ENCODE measurements at places on chromosomes 1 and 21.

GRCh38 chr1:23797478-23798448 lies 2.8 kb downstream of the GALE start:
- DNase-seq = no peak

- DNase-seq = no peak
Measured at GRCh38 chr1:17318262-17318661, 10.3 kb downstream of the PADI4 start.

DNA sequence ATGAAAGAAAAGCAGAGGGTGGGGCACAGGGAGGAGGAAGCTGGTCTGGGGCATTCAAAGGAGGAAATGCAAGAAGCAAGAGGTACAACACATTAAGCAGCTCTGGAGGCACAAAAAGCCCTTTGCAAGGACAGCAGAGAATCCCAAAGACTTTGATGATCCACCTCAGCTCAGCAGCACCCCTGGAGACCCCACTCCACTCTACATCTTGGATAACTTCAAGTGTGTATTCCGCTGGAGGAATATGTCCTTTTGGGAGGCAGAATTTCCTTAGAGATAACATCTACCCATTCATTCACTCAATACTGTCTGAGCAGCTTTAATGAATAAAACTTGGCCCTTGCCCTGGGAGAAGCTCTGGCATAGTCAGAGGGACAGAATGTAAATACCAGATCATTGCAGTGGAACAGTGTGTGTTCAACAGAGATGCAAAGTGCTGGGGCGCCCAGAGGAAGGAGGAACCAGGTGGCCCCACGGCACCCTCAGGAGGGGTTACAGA lies 599.7 kb downstream of the KIF26B start:
- DNase-seq = no peak

DNA sequence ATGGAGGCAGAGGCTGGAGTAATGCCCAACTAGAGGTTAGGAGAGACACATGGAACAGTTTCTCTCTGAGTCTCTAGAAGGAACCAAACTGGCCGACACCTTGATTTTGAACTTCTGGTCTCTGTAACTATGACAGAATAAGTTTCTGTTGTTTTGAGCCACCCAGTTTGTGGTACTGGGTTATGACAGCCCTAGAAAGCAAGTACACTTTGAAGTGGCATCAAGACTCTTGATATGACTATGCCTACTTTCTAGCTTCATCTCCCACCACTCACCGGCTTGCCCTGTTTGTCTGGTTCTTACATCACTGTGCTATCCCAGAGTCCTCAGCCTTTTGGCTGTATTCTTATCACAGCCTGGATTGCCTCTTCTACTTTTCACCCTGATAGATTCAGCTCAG lies 230.3 kb upstream of the USP24 start:
- no peak for DNase-seq

DNA sequence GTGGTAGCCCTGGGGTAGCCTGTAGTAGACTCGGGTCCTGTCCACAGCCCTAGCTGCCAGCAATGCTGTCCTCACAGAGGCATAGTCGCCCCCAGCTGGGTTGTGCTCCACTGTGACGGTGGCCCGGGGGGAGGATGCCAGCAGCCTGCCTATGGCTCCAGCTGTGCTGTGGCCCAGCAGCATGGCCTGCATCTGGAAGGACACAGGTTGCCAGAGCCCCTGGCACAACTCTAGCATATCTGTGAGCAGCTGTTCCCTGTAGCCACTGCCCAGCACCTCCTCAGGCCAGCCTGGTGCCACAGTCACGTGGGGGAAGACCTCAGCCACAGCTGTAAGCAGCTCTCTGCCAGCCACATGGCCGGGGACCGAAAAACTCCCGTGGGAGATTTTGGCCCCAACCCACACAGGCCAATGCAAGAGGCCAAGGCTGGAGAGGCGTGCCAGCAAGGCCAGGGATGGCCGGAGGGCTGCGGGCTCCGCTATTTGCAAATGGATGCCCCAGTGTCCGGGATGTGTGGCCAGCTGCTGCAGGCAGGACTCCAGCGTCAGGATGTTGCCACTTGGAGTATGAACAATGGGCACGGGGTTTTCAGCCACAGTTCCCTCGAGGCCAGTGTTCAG lies 13.9 kb downstream of the FAM151A start:
- no peak for DNase-seq

DNA sequence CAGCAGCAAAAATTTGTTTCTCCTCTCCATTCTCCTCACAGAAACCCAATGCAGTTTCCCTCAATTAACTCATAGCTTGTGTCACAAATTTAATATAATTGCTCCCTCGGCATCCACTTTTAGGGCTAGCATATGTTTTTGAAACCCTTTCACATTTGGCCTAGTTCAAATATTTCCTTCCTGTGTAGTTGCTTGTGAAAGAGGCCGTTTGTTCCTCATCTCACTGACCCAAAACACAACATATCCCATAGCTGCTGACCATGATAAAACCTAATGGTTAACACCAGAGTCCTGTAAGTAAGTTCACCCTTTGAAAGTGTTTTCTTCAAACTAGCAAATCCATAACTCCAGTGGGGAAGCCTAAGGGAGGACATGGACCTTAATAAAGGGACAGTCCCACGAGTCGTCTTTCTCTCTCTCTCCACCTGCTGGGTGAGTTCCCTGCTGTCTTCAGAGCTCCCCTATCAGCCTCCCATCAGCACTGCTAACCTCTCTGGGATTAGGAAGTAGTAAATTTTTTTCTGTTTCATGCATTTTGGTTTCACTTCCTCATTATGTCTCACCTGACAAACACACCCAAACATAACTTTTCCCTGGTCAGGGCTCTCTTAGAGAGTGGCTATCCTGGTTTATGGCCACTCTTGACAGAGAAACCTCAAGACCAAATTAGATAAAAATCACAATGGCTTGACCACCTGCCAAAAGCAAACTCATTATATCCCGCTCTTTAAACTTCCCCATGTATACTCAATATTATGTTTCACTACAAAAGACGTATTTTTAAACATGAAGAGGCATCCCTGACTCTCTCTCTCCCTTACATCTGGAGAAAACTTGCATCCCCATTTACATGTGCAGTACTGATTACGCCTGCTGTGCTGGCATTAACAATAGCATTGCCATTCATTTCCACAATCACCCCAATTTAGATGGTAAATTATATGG lies 177.7 kb upstream of the HP1BP3 start:
- DNase-seq = no peak

All from T-helper 2 cell (primary cell).